Left kidney (tissue), 8 donors: ENCODE measurements at places on chromosomes 16 and 17. TPM values are rescaled to one million over a fixed set of nuclear protein-coding genes. Genes with fewer than 3 reads are reported as not detected.

The TLCD1 gene
- 13.6 TPM for polyA plus RNA-seq

The NPIPB4 gene
- polyA plus RNA-seq: 243 TPM

The RRAD gene
- polyA plus RNA-seq: 3.7 TPM

The PGP gene
- 16.8 TPM for polyA plus RNA-seq

The SLC43A2 gene
- polyA plus RNA-seq: 27.1 TPM

The AOC3 gene
- polyA plus RNA-seq: 4.9 TPM

The SOX15 gene
- 3.0 TPM for polyA plus RNA-seq

The CRHR1 gene
- polyA plus RNA-seq: 0.47 TPM

The ADCY9 gene
- 9.5 TPM for polyA plus RNA-seq

GRCh38 chr16:5393070-5393469 lies 295.5 kb upstream of the EEF2KMT start:
- no peak for DNase-seq

DNA sequence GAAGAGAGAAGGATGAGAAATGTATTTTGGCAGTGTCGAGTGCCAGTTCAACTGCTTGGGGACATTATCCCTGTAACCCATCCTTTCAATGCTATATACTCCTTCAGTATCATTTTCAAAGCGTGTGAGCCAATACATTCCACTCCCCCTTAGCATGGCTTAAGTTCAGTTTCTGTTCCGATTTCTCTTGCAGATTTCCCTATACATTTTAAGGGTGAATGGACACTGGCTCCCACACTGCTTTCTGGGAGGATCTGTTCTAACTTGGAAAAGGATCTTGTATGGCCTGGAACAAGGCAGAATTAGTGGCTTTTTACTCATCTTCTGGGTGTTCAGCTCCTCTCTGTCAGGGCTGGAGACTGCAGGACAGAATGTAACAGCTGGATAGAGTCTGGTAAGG lies 333.8 kb downstream of the HAPSTR1 start:
- DNase-seq: peak; percentile 28

DNA sequence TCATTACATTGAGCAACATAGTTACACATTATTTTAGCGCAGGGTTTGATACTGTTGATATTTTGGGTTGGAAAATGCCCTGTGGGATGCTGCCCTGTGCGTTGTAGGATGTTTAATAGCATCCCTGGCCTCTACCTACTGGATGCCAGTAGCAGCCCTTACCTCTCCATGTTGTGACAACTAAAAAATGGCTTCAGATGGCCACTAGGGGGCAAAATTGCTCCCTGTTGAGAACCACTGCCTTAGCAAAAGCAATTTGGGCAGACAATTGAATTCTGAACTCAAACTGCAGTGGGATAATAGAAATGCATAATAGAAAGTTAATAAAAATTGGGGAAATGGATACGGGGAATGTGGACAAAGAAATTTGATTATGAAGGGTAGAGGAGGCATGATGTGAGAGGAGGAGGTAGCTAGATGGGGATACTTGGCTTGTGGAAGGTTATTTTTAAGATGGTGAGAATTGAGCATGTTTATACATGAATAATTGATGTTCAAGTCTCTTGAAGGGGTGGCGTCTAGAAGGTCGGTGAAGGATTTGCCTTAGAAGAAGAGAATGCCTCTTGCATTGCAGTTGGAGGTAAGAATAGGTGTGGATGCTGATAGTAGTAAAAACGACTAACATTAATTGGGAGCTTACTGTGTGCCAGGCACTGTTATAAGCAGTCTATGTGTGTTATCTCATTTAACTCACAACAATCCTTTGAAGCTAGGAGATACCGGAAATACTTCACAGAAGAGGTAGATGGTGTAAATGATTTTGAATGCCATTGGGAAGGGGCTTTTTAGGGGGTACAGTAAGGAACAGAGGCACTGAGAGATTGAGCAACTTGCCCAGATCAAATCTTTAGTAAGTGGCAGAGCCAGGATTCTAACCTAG lies 19.0 kb downstream of the HEATR9 start:
- DNase-seq: peak; percentile 62

GRCh38 chr17:78023042-78023441 lies 64.5 kb downstream of the TNRC6C start:
- DNase-seq: no peak

DNA sequence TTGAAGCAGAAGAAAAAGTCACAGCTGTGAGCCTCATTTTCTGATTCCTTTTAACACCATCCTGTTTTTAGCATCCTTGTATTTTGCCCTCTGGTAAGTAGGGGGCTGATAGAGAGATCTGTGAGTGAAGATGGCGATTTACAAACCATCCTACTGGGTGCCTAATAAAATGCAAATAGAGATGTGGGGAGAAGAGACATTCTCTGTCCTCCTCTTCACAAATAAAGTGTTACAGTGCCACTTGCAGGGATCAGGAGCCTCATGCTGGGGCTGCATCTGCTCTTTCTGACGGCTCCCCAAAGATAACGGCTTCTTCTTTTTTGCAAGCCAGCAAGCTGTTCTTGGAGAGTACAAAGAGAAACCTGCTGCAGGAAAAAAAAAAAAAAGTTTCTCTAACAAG lies 418.6 kb downstream of the TOX3 start:
- no peak for DNase-seq

- no peak for DNase-seq
Measured at GRCh38 chr17:13462146-13462545, 139.6 kb downstream of the HS3ST3A1 start.

DNA sequence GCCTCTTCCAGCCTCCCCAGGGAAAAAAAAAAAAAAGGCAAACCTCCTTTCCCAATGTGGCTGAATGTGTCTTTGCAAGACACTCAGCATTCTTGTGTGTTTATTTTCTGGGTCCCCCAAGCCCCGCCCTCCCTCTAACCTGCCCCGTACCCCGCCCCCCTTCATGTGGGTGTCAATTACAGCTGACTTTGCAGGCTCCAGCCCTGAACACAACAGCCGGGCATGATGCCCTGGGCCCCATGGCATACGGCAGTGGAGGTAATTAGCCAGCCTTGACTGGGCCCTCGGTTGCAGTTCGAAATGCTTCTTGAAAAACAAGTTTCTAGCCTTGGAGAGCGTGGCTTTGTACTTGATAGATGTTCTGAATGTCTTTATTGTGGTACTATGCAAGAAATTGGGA lies 354.7 kb upstream of the RBFOX1 start:
- DNase-seq: peak; percentile 10

DNA sequence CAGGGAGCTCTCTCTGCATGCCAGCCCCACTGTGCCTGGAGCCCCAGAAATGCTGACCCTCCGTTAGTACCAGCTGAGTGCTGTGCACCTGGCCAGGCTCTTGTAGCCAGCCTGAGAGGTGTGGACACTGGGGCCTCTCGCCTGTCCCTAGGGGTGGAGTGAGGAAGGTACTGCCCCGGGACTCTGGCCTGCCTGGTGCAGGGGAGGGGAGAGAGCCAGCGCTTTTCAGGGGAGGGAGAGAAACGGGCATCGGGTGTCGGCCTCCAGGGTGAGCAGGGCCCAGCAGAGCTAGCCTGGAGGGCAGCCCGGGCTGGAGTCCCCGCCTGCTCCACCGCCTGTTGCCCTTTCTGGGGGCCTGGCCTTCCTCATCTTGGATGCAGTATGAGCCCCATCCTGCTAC lies 13.1 kb downstream of the MAP2K3 start:
- no peak for DNase-seq

DNA sequence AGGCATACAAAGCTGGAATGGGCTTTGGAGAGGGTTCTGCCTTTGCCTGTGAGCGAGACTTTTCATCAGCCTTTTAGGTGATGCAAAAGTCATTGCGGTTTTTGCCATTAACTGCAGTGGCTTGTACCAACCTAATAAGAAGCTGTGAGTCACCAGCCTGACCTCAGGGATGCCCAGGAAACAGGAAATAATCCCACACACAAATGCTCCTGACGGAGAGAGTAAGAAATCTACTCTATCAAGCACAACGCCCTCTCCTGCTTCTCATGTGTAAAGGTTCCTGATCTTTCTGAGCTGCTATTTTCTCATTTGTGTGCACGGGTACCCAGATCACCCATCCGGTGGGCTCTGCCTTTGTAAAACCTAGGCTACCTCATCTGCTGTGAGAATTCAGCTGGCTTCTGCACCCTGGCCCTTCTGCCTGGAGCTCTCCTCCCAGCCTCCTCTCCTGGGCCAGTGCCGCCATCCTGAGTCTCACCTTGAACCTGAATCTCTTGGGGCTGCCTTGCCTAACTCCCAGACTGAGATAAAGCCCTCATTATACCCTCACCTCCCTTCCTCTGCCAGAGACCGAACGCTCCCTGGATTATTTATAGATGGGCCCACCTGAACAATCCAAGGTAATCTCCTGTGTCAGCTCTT lies 299.7 kb downstream of the C16orf95 start:
- no peak for DNase-seq

- DNase-seq: no peak
Measured at GRCh38 chr17:31688701-31689100, 170.3 kb downstream of the COPRS start.

GRCh38 chr17:45060382-45060796 lies 728 bp upstream of the NMT1 start:
- no peak for DNase-seq

- no peak for DNase-seq
Measured at GRCh38 chr17:76236603-76237002, 3.7 kb downstream of the RNF157 start.

- DNase-seq: no peak
Measured at GRCh38 chr16:58670177-58670576, 14.4 kb downstream of the SLC38A7 start.

- no peak for DNase-seq
Measured at GRCh38 chr16:48622456-48623303, 12.7 kb upstream of the N4BP1 start.

- DNase-seq: no peak
Measured at GRCh38 chr17:18208092-18208491, 17.3 kb upstream of the LLGL1 start.

GRCh38 chr16:10078541-10078949 lies 103.7 kb downstream of the GRIN2A start:
- DNase-seq: no peak

DNA sequence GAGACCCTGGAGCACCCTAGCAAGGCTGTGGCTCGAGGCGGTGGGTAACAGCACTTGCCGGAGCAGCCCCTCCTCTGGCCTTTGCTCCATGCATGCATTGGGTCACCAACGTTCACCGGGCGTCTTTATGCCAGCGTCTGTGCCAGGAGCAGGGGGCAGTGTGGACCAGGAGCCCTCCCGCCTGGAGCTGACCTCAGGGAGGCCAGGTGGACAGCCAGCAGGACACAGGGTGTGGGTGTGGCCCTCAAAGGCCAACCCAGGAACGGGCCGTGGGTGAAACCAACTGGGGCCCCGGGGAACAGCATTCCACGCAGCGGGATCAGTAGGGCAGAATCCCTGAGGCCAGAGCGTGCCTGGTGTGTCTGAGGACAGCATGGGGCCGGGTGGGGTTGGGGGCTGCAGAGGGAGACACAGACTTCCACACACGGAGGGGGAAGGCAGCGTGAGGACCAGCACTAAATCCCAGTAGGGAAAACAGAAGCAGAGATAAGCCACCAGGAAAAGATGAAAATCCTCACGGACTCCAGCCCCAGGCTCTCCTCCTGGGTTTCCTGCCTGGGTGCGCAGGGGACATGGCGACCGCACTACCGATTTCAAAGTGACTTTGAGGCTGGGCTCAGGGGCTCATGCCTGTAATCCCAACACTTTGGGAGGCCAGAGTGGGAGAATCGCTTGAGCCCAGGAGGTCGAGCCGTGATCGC lies 2.9 kb upstream of the CD7 start:
- DNase-seq: no peak

GRCh38 chr17:40112718-40113109 lies 9.1 kb upstream of the MSL1 start:
- no peak for DNase-seq

DNA sequence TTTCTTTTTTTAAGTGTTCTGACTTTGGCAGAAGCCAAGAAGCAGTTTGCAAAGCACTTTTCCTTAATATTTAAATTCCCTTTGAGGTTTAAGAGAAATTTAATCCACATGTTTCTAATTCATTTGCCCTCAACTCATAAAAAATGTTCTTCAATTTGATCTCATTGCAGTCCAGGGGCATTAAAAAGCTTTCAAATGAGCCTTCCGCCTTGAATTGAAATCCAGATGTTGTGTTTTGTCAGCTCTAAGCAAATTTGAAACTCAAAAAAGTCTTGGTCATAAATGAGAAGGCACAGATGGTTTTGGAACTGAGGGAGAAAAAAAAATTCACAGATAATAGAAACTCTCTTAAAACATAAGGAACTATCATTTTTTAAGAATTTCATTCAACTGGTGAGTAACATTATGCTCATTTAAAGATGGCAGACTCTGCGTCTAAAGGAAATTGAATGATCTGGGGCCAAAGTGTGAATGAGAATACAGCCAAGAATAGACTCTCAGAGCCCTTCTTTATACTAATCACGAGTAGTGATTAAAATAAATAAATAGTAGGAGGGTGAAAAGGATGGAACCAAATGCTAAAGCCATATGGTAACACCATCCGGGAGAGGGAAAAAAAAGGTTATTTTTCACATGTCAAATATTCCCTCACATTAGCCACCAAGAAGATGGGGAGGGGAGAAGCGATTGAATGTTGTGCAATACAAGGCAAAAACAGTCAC lies 1304.7 kb downstream of the CDH8 start:
- no peak for DNase-seq

GRCh38 chr17:66753126-66753920 lies 81.6 kb upstream of the CACNG5 start:
- no peak for DNase-seq

- no peak for DNase-seq
Measured at GRCh38 chr17:75486151-75486550, 29.2 kb downstream of the CASKIN2 start.
